ENCODE measurements at places on chromosomes 16 and 17.
A peak's percentile ranks its signal among the peaks of the same experiment; 100 is the strongest.

- DNase-seq: no peak
Measured at GRCh38 chr17:3594976-3595375, 14.2 kb downstream of the TRPV1 start.

DNA sequence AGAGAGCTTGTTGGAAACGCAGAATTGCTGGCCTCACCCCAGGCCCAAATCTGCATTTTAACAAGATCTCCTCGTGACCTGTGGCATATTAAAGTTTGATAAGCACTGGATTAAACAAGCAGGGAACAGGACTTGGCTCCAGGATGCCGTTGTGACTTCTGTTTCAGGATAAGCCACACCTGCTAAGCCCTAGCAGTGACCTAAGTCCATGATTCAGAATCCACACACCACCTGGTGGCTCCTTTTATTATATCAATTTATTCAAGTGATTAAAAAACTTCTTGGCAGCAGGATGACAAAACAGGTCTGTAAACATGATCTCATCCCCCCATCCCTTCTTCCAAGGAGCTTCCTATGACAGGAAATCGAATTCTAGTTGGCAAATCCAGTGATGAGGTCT, 9.1 kb downstream of the NAGPA start:
- DNase-seq: no peak

DNA sequence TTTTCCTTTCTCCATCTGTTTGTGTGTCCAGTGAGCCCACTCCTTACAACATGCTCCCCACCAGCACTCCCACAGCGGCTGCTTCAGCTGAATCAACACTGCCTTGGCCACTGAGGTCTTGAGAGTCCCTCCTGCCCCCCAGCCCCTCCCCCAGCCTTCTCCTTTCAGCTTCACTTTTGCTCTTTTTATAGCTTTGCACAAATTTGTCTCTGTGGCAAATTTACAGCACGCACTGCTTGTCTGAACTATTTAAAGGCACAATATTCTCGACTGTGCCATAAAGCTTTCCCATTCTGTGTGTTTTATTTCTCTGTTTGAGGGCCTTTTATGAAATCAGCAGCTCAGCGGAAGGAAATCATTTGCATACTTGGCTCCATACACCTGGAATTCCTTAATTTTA, 579.3 kb downstream of the TOX3 start:
- DNase-seq: no peak

GRCh38 chr16:8380311-8380710, 210.0 kb downstream of the TMEM114 start:
- DNase-seq: no peak

- DNase-seq: no peak
Measured at GRCh38 chr17:27545562-27546229, 85.3 kb upstream of the LGALS9 start.

- DNase-seq: no peak
Measured at GRCh38 chr17:969811-970355, 9.7 kb downstream of the NXN start.

DNA sequence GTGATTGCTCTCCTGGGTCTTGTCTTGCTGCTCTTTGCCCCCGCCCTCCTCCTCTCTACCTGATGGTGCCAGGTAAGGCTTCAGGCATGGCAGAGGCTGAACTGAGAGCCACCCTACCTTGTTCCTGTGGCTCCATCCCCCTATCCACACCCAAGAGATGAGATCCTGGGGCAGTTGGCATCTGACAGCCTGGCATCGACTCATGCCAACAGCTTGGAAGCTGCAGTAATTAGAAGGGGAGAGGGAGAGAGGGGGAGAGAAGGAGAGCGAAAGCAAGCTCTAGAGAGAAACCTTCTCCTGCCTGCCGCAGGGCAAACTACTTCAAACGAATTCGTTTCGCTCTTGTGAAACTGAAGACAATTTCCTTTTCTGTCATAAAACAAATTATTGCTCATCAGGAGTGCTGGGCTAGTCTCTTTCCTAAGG, 13.8 kb upstream of the SP6 start:
- DNase-seq: peak; percentile 48

- DNase-seq: no peak
Measured at GRCh38 chr17:49473900-49474751, 21.0 kb upstream of the NGFR start.

DNA sequence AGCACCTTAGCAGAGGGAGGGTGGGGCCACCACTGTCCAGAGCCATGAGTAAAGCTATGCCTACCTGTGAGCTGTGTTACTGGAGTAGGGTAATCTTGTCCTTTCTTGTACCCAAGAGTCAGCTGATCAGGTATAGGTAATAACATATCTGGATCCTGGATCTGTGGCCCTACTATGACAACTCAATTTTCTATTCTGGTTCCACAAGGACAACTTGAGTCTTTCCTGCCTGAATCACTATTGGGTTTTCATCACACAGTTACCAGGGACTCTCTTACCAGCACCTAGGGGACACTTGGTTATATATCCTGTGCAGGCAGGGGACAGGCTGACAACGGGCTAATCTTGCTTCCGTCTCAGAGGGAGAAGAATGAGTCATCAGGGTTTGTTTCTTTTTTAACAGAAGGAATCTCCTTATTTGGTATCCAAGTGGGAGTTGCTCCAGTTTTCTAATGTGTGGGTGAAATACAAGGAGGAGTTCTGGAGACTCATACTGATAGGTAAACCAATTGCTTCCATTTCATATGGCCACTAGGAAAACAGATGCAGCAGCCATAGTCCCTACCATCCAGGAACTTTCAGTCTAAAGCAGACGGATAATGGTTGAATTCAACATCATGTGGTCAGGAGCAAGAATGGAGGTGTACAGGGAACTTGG, 6.8 kb downstream of the ZNF267 start:
- DNase-seq: peak; percentile 70

GRCh38 chr16:23394141-23394831, 58.7 kb downstream of the COG7 start:
- no peak for DNase-seq

- no peak for DNase-seq
Measured at GRCh38 chr16:27097800-27098230, 31.1 kb downstream of the C16orf82 start.

- DNase-seq: no peak
Measured at GRCh38 chr16:2471016-2471652, at the start of gene NTN3. Gene NTN3, plus strand, starts transcription at chr16:2471297. Its CDS starts 405 bp downstream, at chr16:2471702.

DNA sequence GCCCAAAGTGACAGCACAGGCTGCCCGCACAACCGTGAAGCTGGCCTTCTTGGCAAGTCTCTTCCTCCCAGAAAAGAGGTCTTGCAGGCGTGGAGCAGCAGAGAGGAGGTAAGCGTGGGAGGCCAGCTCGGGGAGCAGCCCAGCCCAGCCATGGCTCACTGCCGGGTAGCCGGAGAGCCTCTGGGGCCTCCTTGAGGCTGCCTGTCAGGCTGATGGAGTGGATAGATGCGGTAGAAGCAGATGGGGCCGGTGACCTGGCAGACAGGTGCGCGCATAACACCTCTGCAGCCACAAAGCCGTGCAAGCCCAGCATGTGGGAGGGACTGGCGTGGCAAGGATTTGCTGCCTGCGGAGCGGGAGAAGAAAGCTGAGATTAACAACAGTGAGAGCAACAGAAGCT, 17.1 kb upstream of the DOK4 start:
- DNase-seq: no peak

GRCh38 chr17:36132421-36132831, 28.8 kb downstream of the CCL4 start:
- no peak for DNase-seq

GRCh38 chr16:1317479-1318267, 8.2 kb downstream of the UBE2I start:
- no peak for DNase-seq

DNA sequence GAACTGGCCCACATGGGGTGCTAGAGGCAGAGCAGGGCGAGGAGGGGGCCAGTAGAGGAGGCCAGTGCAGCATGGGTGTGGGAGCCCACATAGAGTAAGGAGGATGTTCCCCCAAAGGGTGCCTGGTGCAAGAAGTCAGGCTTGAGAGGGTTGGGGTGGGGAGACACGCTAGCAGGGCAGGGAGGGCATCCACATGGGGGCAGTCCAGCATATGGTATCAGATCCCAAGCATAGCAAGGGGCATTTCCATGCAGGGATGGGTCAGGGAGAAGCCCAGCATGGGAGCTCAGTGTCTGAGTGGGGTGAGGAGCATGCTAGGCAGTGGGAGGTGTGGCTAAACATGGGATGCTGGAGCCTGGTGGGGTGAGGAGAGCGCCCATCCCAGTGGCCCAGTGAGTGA, 213.7 kb downstream of the COPRS start:
- no peak for DNase-seq

DNA sequence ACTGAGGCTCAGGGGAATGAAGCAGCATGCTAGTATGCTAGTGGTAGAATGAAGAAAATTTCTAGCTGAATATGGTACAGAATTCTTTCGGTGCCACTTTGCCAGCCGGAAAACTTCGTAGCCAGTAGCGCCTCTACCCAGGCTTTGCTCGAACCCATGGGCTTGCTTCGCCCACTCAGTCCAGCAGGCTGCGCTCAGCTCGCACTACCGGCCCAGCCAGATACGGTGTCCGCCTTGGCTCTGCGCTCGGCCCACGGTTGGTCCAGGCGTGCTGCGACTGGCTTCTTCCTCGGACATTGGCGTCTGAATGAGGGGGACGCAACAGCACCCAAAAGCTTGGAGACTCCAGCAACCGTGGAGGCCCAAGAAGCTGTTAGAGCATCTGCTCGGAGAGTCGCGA, 372.5 kb upstream of the CDH8 start:
- DNase-seq: no peak

DNA sequence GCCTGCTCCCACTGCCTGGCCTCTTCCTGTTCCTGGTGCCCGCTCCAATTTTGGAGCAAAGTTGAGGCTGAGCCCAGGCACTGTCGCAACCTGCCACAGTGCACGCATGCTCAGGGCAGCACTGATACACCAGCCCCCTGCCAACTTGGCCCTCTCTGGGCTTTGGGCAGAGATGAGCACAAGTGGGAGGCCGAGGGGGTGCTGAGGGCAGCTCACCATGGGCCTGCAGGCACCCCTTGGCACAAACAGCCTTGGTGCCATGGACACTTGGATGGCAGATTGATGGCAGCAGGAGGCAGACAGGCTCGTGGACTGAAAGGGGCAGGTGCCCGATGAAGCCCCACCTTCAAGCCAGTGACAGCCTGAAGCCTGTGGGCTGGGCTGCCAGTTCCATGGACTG, 42.9 kb downstream of the PIGL start:
- no peak for DNase-seq

DNA sequence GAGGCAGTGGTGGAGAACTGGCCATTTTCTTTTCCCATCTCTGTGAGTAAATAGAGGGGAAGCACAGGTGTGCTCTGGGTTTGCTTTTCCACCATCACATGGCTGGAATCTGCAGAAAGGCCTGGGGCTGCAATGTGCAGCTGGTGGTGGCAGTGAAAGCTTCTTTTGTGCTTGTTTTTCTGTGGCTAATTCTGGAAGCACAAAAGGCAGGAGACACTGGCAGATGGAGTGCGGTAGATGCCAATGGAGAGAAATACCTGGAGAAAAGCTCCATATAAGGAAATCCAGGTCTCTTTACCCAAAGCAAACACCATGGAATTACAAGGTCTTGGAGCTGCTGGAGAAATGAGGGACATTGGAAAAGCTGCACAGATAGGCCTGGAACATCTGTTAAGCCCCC, 146.9 kb downstream of the HAPSTR1 start:
- DNase-seq: no peak

DNA sequence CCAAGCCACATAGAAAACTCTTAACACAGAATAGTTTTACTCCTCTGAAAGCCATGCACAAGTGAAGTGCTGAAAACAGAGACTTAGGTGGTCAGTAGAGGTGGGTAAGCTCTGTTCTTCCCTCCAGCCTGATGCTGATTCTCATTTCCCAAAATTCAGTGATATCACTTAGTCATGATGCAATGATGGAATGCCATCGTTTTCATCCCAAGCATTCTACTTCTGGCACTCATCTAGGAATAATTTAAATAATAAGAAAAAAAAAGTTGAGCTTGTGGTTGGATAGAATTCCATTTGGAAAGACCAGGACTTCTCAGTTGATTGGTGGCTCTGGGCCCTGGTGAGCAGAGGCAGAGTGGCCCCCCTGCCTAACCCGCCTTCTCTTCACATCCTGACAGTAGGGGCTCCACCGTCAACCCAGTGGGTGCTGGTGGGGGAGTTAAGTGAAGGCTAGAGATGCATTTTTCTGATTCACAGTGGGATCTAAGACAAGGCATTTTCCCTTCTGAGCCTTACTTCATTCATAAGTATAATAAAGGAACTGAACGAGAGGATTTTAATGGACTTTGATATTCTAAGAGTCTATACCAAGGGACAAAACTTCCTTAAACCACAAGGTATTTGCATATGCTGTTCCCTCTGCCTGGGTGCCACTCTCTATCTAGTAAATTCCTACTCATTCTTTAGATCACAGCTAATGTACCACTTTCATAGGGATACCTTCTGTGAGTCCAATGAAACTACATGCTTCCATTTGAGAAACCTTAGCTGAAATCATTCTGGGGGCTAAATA, 310.3 kb upstream of the DYNLRB2 start:
- no peak for DNase-seq

DNA sequence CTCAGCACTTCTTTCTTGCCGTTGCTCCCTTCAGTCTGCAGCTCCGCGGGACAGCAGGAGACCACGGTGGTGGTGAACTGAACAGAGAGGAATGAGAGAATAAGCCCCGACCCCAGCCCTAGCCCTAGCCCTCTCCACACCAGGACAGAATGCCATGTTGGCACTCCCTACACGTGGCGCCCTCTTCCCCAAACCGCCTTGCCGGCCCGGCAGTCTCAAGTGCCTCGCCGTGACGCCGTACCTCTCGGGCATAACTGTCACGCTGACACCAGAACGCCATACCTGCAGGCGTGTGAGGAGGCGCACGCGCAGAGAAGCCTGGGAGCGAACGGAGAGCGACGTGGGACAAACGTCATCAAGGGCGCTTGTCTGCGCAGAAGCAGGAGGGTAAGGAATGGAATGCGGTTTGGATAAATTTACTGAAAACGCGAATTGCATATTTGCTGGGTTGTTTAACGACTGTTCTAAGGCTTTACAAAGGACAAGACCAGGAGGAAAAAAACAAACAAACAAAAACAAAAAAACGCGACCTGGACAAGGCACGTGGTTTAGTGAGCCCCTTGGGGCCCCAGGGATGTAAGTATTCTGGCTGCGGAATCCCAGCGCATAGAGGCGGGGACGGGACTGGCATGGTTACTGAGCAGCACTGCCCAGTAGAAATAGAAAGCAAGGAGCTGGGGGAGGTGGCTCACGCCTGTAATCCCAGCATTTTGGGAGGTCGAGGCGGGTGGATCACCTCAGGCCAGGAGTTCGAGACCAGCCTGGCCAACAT, at the start of gene AARSD1:
Gene AARSD1 (minus strand): TSS at position 294 of the 772 bp plus-strand sequence. CDS start 14 bp downstream, at position 280.
- DNase-seq: peak; percentile 84

DNA sequence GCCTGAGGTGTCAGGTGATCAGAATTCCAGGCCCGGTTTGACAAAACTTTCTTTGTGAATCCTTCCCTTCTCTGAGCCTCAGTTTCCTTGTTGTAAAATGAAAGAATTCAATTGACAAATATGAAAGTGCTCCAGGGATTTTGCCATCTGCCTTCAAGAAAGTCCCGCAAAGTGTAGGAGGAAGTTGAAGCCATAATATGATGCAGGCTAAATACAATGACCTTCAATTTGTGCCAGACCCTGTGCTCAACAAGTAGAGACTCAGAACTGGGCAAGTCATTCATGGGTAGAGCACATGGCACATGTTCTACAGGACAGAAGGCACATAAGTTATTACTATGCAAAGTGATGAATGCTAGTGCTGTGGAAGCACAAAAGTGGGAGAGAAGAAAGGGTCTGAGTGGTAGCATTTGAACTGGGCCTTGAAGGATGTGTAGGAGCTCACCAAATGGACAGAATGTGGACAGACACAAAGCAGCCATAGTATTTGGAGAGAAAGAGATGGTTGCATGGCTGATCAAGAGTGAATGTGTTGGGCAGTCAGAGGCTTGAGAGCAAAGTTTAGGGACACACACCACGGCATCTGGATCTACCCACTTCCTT, 2.4 kb upstream of the SCIMP start:
- no peak for DNase-seq

- DNase-seq: no peak
Measured at GRCh38 chr16:74773446-74774222, 986 bp downstream of the FA2H start.
